ENCODE measurements at places on chromosomes 4 and X.
A peak's percentile ranks its signal among the peaks of the same experiment; 100 is the strongest.

- no peak for DNase-seq
Observed at GRCh38 chr4:24705016-24705753, 90.2 kb upstream of the SOD3 start.

GRCh38 chr4:20416800-20417199, 165.1 kb downstream of the SLIT2 start:
- no peak for DNase-seq

DNA sequence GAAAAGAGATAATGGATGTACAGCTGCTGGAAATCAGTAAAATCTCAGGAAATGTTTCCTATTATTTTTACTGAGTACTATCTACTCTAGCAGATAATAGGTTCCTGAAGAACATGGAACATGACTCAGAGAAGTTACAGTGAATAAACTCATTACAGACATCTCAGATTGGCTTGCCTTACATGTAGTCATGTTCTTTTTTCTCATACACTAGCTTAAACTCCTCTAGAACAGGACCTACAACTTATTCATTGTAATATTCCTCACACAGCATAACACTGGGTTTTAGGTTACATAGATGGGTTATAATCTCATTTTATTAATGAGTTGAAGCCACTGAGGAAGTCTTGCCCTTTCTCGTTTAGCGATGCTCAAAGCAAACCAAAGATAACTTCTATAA, 86.9 kb upstream of the BMP2K start:
- DNase-seq: peak; percentile 17

DNA sequence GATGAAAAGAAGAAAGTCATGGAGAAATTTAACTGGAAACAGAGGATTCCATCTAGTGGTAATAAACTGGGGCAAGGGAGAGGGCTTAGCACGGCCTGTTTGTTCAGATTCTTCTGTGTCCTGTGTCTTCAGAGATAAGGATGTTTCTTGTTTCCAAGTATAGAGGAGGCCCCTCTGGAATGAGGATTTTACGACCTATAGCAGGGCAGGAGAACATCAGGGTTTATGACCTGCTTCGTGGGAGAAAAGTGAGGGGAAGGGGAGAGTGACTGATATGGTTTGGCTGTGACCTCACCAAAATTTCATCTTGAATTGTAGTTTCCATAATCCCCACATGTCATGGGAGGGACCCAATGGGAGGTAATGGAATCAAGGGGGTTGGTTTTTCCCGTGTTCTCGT, 93.0 kb upstream of the LDB2 start:
- DNase-seq: no peak

DNA sequence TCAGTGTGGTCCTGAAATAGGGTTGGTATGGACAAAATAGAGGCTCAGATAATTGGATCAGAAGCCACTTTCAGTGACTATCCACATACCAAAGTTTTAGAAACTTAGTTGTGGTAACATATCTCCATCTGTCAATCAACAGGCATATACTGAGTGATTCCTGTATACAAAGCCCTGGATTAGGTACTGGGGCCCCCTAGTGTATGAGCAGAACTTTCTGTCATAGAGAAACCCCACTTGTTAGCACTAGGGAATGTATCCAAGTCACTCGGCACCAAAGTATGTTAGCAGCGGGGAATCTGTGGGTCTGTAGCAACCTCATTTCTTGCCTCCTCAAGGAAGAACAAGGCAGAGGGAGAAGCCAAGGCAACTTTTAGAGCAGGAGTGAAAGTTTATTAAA, 50.7 kb downstream of the MAP7D3 start:
- peak; percentile 56 for DNase-seq

- DNase-seq: peak; percentile 67
Observed at GRCh38 chr4:101229116-101229515, 118.2 kb downstream of the PPP3CA start.
